Bone marrow (tissue), 2 donors: ENCODE measurements at places on chromosomes 1 and 21.

- DNase-seq = no peak
Measured at GRCh38 chr1:234489698-234490077, 10.7 kb upstream of the TARBP1 start.

GRCh38 chr1:175804561-175804960 is 61.2 kb upstream of the TNR start:
- DNase-seq = no peak

DNA sequence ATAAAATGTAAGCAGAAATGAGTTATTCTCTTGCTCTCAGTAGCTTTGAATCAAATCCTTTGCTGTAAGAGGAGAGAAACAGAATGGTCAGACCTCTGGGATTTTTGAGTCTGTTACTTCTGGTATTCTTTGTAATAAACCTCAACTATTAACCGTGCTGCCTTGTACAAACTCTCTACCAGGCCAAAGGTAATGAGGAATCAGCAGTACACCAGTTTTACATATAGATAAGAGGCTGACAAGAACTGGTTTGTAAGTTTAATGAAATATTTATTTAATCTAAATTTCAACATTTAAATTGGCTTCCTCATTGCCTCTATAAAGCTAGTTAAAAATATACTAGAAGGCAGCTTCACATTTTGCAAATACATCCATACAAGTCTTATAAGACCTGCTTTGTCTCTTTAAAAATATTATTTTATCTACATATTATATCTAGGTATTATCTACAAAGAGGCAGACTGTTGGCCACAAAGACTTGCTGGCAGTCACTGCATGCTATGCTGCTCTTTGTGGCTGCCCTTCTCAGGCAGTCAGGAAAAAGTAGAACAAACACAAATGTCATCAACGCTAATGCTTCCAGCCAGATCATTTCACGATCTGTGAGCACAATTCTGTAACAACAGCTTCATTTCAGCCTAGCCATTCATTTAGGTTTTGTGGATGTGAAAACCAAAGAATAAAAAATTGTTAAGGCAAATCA is 173.0 kb downstream of the GABPA start:
- DNase-seq = no peak

- DNase-seq = no peak
Measured at GRCh38 chr21:26815197-26815596, 30.0 kb downstream of the ADAMTS1 start.

DNA sequence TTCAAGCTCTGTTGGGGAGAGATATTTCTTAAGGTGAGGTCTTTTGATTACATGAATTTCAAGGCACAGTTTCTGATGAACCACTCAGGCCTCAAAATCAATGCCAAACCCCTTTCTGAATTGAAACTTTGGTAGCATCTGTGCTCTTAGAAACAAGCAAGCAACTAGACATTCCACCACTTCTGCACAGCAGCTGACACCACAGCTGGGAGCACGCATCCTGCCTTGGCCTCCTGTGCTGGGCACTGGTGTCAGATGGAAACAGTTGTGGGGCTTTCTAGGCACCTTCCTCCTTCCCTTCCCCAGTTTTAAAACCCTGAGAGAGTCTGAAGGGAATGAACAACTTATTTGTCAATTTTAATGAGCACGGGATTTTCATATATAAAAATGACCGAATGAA is 360.2 kb downstream of the ADGRL2 start:
- no peak for DNase-seq

DNA sequence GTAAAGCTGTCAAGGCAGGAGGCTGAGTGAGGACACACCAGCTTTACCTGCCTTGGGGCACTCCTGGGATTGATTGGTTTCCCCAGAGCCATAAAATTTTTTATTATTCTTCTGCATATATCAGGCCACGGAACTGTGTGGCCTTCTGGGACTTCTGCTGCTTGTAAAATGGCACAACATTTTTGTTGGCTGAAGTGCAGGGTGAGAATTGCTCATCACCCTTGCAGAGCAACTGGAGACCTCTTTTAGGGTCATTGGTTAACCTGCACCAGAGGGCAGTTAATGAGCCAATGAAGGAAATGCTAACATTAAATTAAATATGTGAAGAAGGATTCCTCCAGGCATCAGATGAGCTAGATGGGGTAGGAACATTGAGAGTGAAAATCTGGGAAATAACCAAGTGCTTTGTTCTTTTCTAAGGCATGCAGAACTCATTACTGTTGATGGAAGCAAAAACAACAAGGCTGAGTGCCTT is 87.7 kb downstream of the LTN1 start:
- no peak for DNase-seq

DNA sequence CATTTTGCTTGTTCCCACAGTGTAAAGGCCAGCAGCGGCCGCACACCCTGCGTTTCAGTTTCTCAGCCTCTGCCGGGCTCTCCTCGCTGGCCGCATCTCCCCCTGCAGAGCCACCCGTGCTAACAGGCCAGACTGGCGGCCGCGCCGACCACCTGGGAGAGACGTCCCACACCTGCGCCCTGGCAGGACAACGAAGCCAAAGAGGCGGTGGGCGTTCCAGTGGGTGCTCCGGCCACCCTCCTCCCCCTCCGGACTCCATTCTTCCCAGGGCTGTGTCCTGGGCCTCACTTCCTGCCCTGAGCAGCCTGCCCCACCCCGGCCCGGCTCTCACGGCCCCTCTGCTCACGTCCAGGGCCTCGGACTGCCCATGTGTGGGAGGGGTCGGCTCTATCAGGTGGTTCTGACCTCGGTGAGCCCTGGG is 31.9 kb upstream of the SLC19A1 start:
- DNase-seq = no peak

GRCh38 chr1:184153731-184154130 is 102.2 kb downstream of the TSEN15 start:
- no peak for DNase-seq
